ENCODE measurements at places on chromosomes 11 and 22. TPM values are rescaled to one million over a fixed set of nuclear protein-coding genes. Genes with fewer than 3 reads are reported as not detected.

The SPON1 gene
- 328 TPM for total RNA-seq

The UCP3 gene
- total RNA-seq, result 0.24 TPM

DNA sequence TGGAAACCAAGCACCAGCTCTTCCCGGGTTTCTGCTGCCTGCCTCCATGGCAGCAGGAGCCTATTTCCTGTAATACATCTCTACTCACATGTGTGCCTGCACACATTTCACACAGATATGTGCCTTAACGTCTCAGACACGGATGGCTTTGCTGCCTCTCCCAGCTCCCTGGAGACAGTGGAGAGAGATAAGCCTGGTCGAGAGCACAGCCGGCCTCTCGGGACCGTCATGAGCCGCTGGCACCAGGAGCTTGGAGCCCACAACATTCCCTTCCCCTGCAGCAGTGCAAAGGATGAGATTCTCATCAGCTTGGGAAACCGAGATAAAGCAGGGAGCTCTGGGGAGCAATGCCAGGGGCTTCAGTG is 587.7 kb downstream of the BRD1 start:
- DNase-seq, result no peak

- DNase-seq, result no peak
Measured at GRCh38 chr22:23012081-23012622, 58.2 kb upstream of the GNAZ start.

GRCh38 chr11:46856605-46857343 is 10.7 kb upstream of the CKAP5 start:
- no peak for DNase-seq
